ENCODE measurements at places on chromosomes 3 and 15.

DNA sequence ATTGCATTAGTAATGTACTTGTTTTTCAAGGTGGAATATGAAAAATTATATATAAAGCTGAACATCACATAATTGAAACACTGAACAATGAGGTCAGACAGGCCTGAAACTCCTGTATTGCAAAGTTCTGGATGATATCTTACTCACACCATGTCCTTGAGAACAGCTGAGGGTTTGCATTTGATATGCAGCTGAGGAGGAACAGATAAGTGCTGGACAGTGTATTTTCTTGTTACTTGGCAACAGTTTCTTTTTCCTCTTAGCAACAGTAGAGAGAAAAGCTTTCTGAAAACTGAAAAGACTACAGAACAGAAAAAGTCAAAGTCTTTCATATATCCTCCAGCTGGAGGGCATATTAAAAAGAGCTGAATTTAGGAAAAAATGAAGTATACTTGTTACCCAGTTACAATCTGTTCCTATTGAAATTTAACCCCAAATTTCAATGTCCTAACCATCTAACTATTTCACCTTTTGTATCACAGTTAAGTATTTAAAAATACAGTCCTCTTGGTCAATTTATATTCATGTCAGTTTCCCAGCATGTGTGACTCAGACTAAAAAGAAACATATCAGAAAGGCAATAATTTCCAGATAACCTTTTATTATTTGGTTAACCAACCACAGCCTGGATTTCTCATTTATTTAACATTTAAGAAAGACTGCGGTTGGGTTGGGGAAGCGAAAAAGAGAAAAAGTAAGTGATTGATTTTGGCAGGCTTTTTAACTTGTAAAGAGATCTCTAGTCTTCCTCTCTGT is 733.0 kb upstream of the DPPA4 start:
- no peak for DNase-seq

- DNase-seq = no peak
Observed at GRCh38 chr3:126474498-126475412, 936 bp downstream of the ZXDC start.

DNA sequence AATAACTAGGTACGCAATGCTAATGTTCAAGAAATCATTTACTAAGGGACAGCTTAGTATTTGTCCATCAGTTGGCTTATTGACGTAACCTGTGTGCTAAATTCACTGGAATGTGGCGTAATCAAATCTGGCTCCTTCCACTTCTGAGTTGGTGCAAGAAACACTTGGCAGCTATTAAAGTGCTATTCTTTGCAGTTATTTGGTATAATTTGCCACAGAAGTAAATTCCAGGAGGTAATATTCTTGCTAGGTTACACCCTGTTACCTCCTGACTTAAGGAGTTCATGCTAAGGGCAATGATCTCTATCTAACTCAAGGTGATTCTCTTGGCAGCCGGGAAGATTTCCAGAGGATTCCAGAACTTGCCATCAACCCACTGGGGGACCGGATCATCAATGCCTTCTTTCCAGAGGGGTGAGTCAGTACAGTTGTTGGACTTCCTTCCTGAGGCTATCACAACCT is 25.5 kb downstream of the CHP1 start:
- no peak for DNase-seq

- DNase-seq = no peak
Observed at GRCh38 chr3:38085311-38085942, 46.4 kb downstream of the DLEC1 start.

GRCh38 chr3:70180664-70181063 is 131.8 kb downstream of the MDFIC2 start:
- DNase-seq = no peak

DNA sequence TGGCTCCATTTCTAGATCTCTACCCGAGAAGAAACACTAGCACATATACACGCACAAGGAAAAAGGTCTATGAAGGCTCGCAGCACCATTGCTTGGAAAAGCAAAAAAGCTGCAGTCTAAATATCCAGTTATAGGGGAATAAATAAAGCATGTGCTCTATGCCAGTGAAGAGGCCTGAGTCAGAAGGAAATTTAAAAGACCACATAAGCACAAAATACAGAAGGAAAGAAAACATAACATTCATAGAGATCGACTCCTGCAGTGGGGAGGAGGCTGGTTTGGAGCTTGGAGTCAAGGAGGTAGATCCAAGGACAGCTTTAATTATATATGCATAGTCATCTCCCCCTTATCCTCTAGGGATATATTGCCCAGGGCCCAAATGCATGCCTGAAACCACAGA is 114.4 kb downstream of the PDZRN3 start:
- DNase-seq = no peak

- no peak for DNase-seq
Observed at GRCh38 chr15:81339321-81339720, 15.4 kb upstream of the STARD5 start.

GRCh38 chr3:17585394-17586325 is 156.8 kb downstream of the TBC1D5 start:
- DNase-seq = no peak

DNA sequence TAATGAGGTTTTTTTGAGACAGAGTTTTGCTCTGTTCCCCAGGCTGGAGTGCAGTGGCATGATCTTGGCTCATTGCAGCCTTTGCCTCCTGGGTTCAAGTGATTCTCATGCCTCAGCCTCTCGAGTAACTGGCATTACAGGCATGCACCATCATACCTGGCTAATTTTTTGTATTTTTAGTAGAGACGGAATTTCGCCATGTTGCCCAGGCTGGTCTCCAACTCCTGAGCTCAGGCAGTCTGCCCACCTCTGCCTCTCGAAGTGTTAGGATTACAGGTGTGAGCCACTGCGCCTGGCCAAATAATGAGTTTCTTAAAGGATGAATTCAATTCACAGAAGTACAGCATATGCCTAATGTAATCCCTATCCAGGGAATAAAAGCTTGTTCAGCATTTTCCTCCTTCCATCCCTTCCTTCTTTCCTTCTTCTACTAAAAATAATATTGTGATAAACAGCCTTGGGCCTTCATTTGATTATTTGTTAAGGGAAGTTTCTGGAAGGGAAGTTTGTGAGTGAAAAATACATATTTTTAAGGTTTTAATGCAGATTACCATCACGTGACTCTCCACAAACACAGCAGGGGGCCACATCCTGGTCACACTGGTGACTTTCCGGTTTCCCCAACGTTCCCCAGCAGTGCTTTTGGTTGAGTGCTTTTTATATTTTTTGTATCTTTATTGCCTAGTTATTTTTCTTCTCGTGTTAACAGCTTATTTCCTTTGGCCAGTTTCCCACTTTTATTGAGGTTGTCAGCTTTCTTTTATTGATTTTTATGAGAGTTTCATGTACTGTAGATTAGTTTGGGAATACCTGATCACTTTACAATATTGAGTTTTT is 116.8 kb downstream of the USP13 start:
- no peak for DNase-seq

DNA sequence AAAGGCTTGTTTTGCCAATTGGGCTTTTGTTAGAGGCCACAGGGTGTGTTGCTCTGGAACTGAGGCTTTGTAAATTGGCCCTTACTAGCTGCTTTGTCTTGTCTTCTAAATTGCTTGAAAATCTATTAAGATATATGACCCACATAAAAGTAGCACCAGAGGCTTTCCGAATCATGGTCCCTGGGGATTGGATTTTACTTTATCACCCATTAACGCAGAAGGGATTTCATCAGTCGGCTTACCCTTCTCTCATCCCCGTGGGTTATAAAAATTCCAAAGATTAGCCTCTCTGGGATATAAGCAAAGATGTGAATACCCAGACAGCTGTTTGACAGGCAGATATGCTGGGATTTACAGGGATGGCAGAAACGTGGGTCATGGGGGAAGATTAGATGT is 98.3 kb upstream of the CHL1 start:
- no peak for DNase-seq

DNA sequence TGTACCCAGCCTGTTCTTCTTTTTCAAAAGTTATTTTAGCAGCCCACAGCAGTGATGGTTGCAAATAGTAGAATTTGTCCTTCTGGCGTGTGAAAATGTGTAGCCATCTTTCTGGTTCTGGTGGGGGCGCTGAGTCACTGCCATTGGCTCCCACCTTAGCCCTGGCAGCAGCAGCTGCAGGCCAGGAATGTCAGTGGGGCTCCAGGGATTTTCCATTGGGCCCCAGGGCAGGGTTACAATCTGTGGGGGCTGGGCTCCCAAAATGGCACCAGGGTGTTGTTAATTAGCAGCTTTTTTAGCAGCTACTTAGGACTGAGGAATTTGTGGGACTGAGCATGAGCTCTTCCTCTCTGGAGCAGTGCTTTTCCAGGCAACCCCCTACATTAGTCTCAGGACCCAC is 38.9 kb downstream of the TOPAZ1 start:
- no peak for DNase-seq

- no peak for DNase-seq
Observed at GRCh38 chr3:72520690-72521308, 327.4 kb downstream of the SHQ1 start.

DNA sequence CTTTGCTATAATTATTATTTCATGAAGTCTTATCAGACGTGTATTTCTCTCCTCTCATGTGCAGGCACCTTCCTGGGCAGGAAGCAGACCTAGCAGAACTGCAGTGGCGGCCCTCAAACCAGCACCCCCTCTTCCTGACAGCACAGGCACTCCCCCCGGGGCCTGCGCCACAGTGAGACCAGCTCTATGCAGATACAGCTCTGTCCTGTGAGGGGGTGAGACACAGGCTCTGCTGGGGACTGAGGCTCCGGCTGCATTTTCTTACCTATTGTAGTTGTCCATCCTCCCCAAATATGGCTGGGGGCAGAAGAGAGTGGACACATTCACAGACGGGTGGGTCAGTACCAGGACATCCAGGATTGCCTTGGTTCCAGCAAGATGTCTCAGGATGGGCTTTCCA is 5.0 kb downstream of the CISH start:
- DNase-seq = no peak

- no peak for DNase-seq
Observed at GRCh38 chr3:113832477-113833164, 6.0 kb upstream of the GRAMD1C start.

- DNase-seq = no peak
Observed at GRCh38 chr3:44159696-44160300, 81.9 kb upstream of the TOPAZ1 start.

- no peak for DNase-seq
Observed at GRCh38 chr3:5485427-5485826, 297.9 kb downstream of the EDEM1 start.

- DNase-seq = no peak
Observed at GRCh38 chr3:5192571-5193365, 5.3 kb downstream of the EDEM1 start.

DNA sequence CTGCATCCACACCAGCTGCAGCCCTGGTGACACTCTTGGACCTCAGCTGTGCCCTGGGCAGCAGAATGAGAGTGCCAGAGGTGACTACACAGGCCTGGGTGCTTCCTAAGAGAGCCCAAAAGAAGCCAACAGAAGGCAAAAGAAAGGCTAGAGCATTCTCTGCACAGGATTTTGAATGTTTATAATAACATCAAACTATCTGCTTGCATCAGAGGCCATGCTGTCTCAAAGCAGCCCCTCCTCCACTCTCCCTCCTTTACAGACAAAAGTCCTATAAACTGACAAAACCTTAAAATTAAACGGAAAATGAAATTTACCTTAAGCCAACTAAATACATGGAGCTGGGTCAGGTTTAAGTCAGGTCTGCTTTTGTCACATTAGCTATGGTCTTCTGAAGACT is 95.6 kb downstream of the ETFA start:
- no peak for DNase-seq

GRCh38 chr3:127949446-127950055 is 34.5 kb downstream of the KBTBD12 start:
- DNase-seq = no peak

DNA sequence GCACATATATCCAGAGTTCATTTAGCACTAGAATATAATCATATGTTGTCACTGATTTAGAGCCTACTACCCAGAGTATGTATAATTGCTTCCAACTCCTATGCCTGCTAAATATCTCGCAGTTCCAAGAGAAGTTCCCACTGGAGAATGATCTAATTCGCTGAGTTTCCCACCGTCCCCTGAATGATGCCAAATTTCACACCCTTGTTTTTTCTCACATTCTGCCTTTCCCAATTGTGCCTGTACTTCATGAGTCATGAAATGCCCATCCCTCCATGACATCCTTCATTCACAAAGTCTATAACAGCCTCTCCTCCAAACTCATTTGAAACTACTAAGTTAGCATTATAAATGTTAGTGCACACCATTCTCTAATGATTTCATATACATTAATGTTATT is 177.2 kb downstream of the CBLB start:
- DNase-seq = peak; percentile 61

DNA sequence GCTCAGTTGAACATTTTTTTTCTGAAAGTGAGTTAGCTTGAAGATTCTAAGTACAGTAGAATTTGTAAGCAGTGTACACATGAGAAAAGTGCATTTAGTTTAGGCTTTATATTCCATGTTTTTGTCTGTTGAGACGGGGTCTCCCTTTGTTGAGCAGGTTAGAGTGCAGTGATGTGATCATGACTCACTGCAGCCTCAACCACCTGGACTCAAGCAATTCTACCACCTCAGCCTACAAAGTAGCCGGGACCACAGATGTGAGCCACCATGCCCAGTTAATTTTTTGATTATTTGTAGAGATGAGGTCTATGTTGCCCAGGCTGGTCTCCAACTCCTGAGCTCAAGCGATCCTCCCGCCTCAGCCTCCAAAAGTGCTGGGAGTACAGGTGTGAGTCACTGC is 5.3 kb upstream of the CSNK1G1 start:
- no peak for DNase-seq

- DNase-seq = no peak
Observed at GRCh38 chr3:30470496-30470895, 135.9 kb upstream of the TGFBR2 start.

Measured in NCI-H460 (cell line).